Activated CD8-positive, alpha-beta memory T cell treated with anti-CD3 and anti-CD28 coated beads for 1 hour (primary cell): ENCODE measurements at places on chromosomes 7 and 10.

- DNase-seq = no peak
These were observed 957 bp upstream of the SVIL start for GRCh38 chr10:29635711-29636144.

DNA sequence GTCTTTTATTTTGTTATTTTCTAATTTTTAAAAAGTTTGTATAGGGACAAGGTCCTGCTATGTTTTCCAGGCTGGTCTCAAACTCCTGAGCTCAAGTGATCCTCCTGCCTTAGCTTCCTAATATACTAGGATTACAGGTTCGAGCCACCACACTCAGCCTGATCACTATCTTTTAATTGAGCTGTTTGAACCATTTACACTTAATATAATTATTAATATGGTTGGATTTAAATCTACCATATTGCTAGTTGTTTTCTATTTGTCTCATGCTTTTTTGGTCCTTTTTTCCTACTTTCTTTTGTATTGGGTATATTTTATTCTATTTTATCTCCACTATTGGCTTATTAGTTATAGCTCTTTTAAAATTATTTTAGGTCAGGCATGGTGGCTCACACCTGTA, 13.2 kb upstream of the CNOT4 start:
- no peak for DNase-seq

GRCh38 chr10:131567279-131568162, 256.0 kb upstream of the TCERG1L start:
- DNase-seq = no peak

DNA sequence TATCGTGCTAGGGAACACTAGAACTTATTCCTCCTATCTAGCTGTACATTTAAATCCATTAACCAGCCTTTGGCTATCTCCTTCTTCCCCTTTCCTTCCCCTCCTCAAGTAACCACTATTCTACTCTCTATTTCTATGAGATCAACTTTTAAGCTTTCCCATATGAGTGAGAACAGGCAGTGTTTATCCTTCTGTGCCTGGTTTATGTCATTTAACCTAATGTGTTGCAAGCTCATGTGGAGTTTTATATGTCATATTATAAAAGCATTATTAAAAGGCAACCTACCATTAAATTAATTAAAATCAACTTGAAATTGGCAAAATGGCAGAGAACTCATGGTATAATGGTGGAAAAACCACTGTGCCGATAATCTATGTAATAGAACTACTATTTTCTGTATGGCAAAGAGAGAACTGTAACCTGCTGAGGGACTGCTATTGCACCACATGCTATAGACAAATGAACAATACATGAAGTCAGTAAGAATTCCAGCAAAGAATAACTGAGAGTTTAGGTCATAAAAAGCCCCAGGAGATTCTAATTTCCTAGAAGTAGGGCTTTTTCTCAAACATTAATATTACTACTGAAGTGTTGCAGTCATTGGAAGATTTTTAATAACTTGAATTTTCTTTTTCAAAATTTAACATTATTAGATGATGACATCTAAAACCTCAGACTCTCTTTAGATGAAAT, 81.8 kb downstream of the LRRN3 start:
- no peak for DNase-seq

- no peak for DNase-seq
These were observed 2.1 kb downstream of the COL13A1 start for GRCh38 chr10:69803809-69804208.

DNA sequence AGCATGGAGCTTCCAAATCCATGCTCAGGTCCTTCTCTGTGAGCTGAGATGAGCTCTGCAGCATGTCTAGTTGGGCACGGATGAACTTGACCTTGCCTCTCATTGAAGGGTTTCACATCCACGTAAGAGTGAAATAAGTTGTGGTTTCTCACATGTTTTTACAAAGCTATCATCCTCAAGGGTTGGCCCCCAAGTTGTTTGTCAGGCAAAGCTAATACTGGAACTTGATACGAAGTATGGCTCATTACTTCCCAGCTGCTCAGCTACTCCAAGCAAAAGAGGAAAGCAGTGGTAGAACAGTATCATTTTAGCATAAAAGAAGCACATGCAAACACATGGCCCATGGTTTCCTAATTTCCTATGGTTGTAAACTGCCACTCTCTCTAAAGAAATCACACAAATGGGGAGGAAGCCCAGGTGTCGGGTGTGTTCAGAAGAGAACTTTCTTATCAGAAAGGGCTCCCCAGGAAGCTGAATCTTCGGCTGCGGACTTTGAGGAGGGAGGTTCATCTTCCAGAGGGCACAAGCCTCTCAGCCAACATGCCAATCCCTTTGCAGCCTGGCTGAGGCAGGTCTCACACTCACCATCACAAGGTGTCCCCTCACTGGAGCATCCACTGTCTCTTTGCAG, 45.3 kb downstream of the PDLIM1 start:
- DNase-seq = no peak

- no peak for DNase-seq
These were observed 127.5 kb upstream of the PCLO start for GRCh38 chr7:83290211-83290610.

- no peak for DNase-seq
These were observed 4.2 kb downstream of the AHR start for GRCh38 chr7:17302575-17303142.

- DNase-seq = no peak
These were observed 46.0 kb upstream of the HPS1 start for GRCh38 chr10:98492763-98493162.

DNA sequence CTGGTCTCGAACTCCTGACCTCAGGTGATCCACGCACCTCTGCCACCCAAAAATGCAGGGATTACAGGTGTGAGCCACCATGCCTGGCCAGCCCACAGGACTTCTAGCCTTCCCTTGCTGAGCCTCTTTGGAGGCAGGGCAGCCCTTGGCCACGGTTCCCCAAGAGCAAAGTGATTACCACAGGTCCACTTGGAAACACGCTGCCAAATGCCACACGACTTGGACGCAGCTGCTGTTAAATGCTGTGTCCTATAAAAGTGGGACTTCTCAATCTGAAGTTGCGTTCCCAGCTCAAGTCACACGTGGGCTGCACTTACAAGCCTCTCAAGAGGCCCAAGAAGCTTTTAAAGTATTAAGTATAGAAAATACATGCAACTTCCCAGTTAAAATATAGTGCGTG, 30.1 kb downstream of the CTBP2 start:
- no peak for DNase-seq

DNA sequence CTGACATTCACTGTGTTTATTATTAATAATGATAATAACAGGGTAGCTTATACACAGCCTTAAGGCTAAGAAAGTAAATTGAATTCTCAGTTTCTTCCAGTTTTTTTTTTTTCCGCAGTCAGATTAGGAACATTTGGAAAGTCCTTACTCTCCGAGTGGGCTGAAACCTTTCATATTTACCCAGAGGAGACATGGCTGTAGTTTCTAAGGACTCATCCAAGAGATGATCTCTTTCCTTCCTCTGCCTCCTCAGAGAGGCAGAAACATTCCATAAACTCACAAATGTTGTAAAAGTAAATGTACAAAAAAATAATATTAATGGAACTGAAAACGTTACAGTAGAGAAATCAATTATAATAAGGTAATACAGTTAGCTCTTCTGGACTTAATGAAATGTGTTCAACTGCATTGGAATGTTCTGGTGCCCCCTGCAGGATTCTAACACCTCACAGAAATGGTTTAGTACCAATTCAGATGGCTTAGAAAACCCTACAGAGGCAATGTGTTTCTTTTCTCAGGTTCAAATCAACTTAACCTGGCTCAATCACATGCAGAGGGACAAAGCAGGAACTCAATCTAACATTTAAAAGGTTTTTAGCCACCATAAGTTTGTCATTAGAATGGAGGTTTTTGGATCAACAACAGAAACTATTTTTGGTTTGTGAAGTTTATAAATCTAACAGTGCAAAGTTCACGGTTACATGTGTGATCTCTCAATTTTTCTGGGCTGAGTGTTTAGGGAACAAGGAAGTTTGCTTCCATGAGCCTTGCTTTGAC, 71.7 kb downstream of the ICA1 start:
- DNase-seq = peak; percentile 35
